Mesendoderm (in vitro differentiated cells): ENCODE measurements at places on chromosomes 2 and 18.

DNA sequence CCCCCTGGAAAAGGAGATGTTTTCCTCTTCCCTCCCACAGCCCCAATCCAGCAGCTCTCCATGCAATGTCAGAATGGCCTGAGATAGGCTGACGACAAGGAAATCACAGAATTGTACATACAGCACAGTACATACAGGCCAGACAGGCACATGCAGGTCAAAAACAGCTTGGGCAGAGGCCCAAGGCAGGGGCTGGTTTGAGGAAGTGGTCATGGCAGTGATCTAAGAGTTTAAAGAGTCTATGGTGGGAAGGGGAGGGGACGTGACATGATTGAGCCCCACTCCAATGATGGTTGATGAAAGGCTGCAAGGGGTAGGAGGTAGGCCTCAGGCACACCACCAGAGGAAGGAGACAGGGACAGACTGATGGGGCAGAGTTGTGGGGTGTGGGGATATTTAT is 4.3 kb downstream of the DCTN1 start:
- no peak for DNase-seq

- DNase-seq = peak; percentile 83
Measured at GRCh38 chr18:48230467-48231113, 178.6 kb downstream of the ZBTB7C start.

DNA sequence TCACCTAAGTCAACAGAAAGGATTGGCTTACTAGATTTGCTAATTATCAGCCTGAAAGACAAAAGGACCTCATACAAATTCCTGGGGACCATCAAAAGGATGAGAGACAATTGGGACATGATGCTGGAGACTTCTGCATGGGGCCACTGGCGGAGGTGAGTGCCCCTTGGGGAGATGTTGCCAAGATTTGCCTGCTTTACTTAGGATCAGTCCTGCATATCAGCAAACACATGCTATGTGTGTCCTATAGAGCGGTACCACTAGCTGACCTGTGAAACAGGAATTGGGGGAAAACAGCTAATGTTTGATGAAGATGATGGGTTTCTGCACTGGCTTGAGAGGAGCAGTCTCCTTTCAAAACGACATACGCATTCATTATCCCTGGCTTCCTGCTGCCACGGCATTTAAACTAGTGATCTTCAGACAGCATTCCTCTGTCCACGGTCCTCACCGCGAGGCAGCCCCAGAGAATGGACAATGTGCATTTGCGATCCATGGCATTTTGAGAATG is 104.2 kb downstream of the TGIF1 start:
- DNase-seq = peak; percentile 93

DNA sequence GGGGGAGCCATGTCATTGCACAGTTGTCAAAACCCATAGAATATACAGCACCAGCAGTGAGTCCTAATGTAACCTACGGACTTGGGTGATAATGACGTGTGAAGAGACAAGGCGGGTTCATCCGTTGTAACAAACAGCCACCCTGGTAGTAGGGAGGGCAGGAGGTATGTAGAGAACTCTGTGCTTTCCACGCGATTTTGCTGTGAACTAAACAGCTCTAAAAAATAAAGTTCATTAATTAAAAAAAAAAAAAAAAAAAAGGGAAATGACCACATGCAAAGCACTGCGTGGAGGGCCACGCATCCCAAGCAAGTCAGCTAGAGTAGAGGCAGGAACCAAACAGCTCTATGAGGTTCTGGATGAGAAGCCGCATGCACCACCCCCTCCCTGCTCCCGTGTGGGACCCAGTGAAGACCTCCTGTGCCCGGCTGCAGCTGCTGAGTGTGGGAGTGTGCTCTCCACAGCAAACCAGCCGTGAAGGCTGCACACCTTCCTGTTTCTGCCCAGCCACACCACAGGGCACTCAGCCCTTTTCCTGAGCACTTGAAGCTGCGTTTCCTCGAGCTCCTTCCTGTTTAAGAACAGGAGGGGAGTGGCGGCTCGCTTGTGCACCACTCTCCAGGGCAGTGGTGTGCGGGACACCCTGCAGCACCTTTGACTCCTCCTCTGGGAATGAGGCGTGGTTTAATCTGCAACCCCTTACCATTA is 65.6 kb downstream of the ODC1 start:
- peak; percentile 64 for DNase-seq
